ENCODE measurements at places on chromosomes 5 and 9.

DNA sequence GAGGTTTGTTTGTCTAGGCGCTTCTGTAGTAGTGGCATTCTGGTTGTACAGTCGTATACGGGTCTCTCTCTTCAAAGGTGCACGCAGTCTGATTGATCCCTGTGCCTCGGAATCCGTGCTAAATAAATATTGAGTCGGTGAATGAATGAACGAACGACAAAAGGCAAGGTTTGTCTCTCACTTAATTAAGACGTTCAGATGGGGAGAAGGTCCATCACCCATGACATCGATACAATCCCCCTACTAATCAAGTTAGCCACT lies 500 bp upstream of the CREBRF start:
- DNase-seq, result no peak

DNA sequence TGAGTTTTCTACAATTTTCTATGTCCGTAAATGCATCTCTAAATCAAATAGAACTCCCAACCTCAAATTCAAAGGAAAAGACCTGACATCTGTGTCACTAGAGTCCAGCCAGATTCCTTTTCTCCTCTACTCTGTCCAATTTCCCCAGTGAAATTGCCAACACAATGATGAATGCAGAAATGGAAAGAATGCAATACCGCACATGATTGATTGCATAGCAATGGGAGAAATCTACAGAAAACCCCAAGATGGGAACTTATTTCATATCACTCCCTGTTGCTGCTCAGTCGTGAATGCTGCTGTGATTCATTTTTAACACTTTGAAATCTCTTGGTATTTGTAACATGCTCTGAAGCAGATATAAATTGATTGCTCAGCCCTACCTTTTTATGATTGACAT lies 355.1 kb upstream of the TUSC1 start:
- DNase-seq, result no peak

DNA sequence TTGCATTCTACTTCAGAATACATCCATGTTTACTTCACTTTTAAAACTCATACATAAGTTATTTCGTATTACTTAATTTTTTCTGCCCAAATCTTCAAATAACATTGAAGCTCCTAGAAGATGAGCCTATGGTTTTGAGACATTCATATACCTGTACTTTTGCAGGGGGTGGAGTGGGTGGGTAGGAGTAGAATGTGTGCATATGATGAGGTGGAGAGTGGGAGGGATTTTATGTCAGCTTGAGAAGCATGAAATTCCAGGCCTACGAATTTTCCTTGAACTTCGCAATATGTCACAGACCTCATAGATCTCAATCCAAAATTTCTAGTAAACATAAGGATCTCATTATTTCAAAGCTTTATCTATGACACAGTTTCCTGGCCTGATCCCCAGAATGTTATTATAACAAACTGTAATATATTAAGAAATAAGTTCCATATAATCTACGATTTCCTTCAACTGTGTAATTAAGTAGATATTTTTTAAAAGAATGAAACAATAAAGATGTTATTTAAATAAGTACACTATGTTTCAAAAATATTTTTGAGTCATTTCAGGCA lies 19.7 kb upstream of the MOB3B start:
- no peak for DNase-seq

GRCh38 chr9:97479496-97480159 lies 21.8 kb upstream of the TMOD1 start:
- DNase-seq, result no peak

GRCh38 chr5:88883059-88883835 lies at the start of gene MEF2C:
MEF2C (minus strand) TSS chr5:88883184; CDS start chr5:88823788, 59,396 bp downstream.
- no peak for DNase-seq

DNA sequence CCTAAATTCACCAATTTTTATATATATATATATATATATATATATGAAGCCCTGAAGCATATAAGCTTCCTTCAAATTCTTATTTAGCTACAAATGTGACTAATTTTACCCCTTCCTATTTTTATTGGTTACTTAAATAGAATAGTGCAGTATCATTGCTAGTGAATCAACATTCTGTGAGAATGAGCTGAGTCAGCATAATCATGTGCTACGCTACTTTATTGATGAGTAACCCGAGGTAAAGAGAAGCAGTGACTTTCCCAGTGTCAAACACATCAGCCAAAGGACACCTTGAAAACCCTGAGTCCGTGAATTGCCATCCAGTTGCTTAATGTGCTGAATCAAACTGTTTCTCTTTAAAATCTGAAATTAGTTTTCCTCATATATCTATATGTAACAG lies 546.2 kb downstream of the DMRTA1 start:
- no peak for DNase-seq

DNA sequence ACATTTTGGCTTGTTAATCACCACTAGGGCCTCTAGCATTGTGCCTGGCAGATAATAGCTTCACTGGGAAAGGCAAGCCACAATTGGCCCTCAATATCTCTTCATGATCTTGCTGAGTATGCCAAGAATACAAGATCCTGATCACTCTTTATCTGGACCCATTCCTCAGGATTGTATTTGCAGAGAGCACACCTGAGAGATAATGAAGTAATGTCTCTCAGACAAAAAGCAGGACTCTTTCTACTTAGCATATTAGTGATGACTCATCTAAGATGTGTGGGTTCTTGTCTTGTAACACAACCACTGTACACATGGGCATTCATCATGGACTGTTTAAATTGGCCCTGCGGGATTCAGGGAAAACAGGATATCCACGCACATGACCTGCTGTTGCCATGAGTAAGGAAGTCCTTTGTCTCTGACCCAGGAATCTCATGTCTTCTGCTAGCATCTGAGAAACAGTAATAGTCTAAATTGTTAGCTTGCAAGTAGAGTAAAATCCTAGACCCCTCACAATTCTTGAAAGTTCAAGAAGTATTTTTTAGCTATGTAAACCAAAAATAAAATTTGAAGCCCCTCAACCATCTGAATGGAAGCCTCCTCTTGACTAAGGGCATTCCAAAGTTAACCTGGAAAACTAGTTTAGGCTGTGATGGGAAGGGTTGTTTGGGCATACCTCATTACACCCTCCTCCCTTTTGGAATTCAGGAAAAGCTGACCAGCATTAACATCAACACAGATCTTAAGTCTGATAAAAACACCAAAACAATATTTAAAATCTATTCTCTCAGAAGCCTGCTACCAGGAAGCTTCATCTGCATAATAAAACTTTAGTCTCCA lies 28.0 kb upstream of the NFIL3 start:
- DNase-seq, result no peak

GRCh38 chr5:173671121-173671949 lies 54.9 kb upstream of the BOD1 start:
- no peak for DNase-seq

GRCh38 chr9:15287309-15287708 lies 19.7 kb downstream of the TTC39B start:
- no peak for DNase-seq

- DNase-seq, result no peak
These were observed 33.0 kb upstream of the PPP2CA start for GRCh38 chr5:134258896-134259295.

DNA sequence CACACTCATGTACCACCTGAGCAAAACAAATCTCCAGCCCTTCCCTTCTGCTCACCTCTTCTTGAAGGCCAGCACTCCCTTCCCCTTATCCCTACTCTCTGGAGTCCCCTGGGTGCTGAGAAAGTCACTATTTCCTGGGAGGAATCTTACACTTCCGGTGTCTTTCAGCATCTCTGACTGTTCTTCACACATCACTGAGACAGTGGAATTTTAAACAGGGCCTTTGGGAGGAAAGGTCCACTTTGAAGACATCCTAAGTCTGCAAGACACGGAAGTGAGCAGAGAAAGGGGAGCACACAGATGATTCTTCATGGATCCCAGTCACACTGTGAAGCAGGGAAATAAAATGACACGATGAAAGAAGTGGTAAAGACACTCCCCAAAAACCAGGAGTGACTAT lies 25.6 kb downstream of the FRMD3 start:
- DNase-seq, result no peak

- DNase-seq, result no peak
These were observed 653.7 kb downstream of the NR2F1-AS1 start for GRCh38 chr5:92927291-92927778.

GRCh38 chr9:121399883-121400607 lies 30.0 kb upstream of the STOM start:
- DNase-seq, result no peak

DNA sequence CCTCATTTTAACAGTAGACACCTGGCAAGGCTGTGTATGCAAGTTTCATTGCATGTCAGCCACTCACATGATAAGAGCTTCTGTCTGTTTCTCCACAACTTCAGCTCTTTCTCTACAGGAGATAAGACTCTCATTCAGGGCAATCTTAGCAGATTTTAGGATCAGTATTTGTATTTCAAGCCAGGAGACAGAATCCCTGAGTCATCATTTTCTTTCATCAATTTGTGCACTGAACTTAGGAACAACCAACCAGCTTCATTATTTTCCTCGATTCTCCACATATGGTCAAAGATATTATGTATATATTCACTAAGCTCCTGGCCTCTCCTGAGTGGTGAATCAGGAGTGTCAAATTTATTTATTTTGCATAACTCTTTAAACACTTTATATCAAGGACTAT lies 181.8 kb upstream of the CCNH start:
- DNase-seq, result no peak

- peak; percentile 42 for DNase-seq
These were observed 3.2 kb downstream of the SH3PXD2B start for GRCh38 chr5:172450861-172451695.

GRCh38 chr9:76077537-76077936 lies 187.1 kb downstream of the PCSK5 start:
- no peak for DNase-seq

GRCh38 chr5:178473854-178474253 lies 116.3 kb downstream of the COL23A1 start:
- DNase-seq, result no peak

DNA sequence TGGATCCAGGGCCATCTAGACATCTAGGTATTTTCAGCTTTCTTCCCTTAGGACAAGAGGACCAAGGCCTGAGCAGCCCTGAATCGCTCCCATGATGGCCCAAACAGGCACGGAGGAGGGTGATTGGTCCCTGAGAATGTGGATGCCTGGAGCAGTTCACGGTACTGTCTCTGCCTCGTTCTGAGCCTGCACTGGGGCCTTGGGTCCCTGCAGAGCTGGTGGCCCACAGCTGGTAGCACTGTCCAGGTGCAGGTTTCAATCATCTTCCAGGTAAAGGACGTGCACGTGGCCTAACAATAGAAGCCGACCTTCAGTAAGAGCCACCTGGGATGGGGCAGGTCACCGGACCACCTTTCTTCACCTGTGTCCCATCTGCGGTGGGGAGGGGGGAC lies 19.4 kb upstream of the FCN1 start:
- DNase-seq, result no peak

DNA sequence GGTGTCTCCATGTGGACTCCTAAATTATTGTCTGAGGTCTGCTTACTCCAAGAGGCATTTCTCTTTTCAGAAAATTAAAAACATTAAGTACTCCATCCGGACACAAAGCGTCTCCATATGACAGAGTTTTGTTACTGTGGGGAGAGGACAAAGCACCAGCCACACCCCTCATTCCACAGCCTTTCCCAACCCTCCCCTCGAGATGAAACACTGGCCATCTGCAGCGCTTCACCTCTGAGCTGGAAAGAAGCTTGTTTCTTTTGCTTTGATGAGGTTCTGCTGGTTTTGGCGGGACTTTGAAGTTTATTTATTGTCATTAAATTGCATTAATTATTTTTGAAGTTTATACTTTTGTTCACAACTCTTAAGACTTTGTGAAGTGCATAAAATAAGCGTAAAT lies 27.6 kb upstream of the NKD2 start:
- DNase-seq, result no peak

DNA sequence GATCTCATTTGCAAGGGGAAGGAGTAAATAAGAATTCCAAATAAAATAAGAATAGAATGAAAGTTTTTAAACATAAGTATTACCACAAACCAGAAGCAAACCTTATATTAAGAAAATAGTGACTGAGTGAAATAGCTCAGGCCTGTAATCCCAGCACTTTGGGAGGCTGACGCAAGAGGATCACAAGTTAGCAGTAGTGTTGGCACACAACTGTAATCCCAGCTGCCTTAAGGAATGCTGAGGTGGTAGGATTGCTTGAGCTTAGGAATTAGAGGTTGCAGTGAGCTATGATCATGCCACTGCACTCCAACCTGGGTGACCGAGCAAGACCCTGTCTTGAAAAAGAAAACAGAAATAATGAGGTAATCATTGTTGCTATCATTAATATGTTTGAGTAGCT lies 47.0 kb downstream of the APC start:
- no peak for DNase-seq

DNA sequence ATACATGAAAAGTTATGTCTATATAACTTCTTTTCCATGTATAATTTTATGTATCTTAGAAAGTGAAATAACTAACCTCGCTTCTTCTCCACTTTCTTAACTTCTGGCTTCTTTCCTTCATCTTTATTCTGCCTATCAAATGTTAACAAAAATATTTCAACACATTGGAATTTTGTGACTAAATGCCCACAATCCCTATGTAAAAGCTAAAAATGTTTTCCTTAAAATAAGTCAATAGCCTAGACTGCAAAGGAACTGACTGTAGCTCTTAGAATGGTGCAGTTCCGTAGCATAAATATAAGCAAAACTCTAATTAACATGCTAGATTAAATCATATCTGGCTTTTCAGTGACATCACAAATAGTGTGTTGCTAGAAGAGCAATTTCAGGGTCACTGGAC lies 40.9 kb downstream of the PSIP1 start:
- no peak for DNase-seq

DNA sequence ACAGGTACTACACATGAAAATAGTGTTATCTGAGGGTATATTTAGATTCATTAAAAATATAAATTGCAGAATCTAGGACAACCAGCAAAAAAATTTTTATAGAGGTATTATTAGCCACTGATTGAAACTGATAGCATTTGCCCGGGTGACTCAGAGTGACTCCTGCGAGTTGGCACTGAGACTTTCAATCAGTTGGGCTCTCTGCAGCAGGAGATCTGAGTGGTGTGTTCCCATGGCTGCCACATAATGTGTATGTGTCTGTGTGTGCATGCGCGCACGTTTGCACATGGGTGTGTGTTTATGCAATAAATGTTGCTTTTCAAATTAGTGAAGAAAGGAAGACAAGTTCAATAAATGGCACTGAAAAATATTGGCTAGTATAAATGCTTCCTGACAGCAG lies 100.1 kb upstream of the MRPS30 start:
- no peak for DNase-seq

DNA sequence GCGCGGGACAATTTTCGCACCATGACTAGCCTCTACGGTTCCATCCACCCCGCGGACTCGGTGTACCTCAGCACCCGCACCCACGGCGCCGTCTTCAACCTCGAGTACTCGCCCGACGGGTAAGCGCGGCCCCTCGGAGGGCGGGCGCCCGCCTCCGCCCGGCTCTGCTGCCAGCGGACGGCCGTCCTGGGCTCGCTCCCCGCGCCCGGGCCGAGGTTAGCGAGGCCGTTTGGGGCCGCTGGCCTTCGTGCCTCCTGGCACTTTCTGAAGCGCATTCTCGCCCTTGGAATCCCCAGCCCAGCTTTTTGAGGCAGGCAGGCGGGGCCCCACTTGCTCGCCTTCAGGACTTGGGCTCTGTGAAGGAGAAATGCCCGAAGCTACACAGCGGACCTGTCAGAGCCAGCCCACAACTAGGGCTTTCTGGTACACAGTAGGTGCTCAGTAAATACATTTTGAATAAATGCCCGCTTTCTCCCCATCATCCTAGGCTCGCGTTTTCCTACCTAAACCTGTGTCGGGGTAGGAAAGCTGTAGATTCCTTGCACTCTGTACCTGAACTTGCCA lies 772 bp downstream of the DCAF10 start:
- peak; percentile 41 for DNase-seq
